ENCODE measurements at places on chromosomes 2 and 18. TPM values are rescaled to one million over a fixed set of nuclear protein-coding genes. Genes with fewer than 3 reads are reported as not detected.

The CRYGD gene
- not detected for total RNA-seq

The GPR35 gene
- total RNA-seq = 0.13 TPM

The RAX gene
- total RNA-seq = not detected

The SPTBN1 gene
- total RNA-seq = 659 TPM

The ZFP36L2 gene
- total RNA-seq = 13.4 TPM

The GALNT5 gene
- total RNA-seq = not detected

The NRBP1 gene
- 106 TPM for total RNA-seq

The GAL3ST2 gene
- not detected for total RNA-seq

The PAX8 gene
- under 0.01 TPM for total RNA-seq

The ACAA2 gene
- total RNA-seq = 22.0 TPM

The MATN3 gene
- total RNA-seq = 1.0 TPM

The CFC1 gene
- total RNA-seq = not detected

The TMEM182 gene
- 1.0 TPM for total RNA-seq

The SLC14A1 gene
- not detected for total RNA-seq

The UGT1A4 gene
- not detected for total RNA-seq

The SGPP2 gene
- total RNA-seq = not detected

The DSC3 gene
- total RNA-seq = under 0.01 TPM

The FAM228B gene
- total RNA-seq = 3.0 TPM

The CPO gene
- not detected for total RNA-seq

The RESP18 gene
- total RNA-seq = not detected

The ICOS gene
- under 0.01 TPM for total RNA-seq

The CYP26B1 gene
- not detected for total RNA-seq

The PRSS56 gene
- not detected for total RNA-seq

The AQP12B gene
- total RNA-seq = not detected

The SLC9A4 gene
- not detected for total RNA-seq

The SCN7A gene
- not detected for total RNA-seq

The SPATA3 gene
- not detected for total RNA-seq

The BAZ2B gene
- 46.0 TPM for total RNA-seq

The LRRTM4 gene
- total RNA-seq = not detected

The COL6A3 gene
- 6.6 TPM for total RNA-seq

The ARHGAP15 gene
- under 0.01 TPM for total RNA-seq

The CXCR4 gene
- 26.8 TPM for total RNA-seq

The HOXD13 gene
- not detected for total RNA-seq

The ZNF804A gene
- not detected for total RNA-seq

The CHRND gene
- not detected for total RNA-seq

Data from dermis microvascular lymphatic vessel endothelial cell (primary cell).